ENCODE measurements at places on chromosomes 6 and 20.

DNA sequence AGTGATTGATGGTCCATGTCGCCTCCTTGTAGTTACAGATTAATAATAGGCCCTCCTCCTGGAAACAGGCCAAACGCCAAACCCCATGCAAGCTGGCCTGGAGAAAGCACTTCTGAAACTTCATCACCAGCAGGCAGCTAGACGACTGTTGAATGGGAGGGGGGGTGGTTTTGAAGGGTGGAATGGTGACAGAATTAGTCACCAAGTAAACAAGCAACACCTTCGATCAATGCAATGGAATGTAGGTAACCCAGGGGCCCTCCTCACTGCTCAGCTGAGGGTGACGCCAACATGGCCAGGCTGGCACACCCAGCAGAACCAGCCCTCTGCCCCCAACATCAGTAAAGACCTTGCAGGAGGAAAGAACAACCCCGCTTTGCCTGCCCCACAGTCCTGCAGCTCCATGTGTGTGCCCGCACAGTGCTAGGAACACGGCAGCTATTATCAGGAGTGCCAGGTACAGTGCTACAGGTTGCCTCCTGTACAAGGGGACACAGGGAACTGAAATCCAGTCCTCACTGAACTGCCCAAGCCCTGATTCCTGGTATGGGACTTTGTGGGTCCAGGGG lies 2.7 kb downstream of the BCAS1 start:
- no peak for DNase-seq

DNA sequence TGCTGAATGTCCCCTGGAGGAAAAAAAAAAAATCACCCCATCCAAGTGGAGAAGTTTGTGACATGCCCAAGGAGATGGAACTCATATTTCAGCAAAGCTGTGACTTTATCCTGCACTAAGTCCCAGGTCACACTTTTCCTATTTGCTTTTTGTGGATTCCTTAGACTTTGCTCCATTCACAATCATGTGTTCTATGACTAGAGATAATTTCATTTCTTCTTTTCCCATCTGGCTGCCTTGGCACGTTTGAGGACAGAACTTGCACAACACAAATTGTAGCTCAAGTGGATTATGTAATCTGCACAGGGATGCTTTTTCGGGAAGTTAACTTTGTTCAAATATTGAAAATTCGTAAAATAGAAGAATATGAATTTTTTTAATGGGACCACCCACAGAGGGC lies 100.7 kb upstream of the PTPN1 start:
- DNase-seq: no peak

- peak; percentile 96 for DNase-seq
These were observed 44.8 kb downstream of the FGD2 start for GRCh38 chr6:37050045-37050853.

DNA sequence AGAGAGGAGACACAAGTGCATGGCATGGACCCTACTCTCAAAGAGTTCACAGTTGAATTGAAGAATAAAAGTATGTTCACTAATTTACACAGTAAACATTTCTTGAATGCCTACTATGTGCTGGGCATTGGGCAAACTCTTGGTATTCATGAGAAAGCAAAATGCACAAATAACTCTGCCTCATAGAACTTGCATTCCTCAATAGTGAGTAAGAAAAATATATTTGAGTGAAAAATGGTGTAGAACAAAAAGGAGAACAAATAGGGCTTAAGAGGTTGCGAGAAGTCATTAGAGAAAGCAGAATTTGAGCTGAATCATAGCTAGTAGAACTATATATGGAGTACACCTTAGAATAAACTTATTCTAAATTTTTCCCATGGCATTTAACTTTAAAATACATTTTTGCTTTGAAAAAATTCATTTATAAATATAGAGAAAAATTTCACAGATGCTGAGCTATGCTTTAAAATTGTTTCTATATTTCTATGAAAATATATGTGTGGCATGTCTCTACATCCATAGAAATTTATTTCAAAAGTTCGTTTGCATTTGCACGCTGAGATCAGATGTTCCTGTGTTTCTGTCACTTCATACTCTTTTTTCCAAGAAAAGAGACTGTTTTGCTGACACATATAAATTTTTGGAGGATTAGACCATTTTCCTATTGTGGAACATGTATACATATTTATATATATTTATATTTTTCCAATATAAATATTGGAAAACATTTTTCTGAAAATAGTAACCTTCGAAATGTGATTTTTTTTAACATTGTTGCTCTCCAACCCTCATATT lies 236.1 kb downstream of the KCNQ5 start:
- no peak for DNase-seq

DNA sequence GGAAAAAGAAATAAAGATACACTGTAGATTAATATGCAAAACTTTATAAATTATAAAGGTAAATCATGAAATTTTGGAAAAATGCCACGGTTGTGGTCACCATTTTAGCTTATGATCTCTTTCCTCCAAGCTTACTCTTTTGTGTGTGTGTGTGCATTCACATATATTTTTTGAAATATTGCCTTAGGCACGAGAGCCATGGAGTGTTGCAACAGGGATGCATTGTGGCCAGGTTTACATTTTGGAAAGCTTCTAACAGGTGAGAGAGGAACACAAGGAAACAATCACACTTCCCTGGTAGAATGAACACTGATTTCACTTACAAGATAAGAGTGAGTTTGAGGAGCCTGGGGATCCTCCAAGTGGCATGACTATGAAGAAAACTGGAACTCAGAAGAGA lies 214.5 kb upstream of the TENT5A start:
- DNase-seq: no peak

Measured in Kasumi-1 (cell line).